ENCODE measurements at places on chromosomes 2 and 18. TPM values are rescaled to one million over a fixed set of nuclear protein-coding genes. Genes with fewer than 3 reads are reported as not detected.

TUBA3D gene
- total RNA-seq, result 1.7 TPM

INPP4A gene
- total RNA-seq, result 5.8 TPM

SP5 gene
- total RNA-seq, result not detected

COL4A3 gene
- total RNA-seq, result 0.28 TPM

ATP6V1B1 gene
- 2.0 TPM for total RNA-seq

ALK gene
- total RNA-seq, result not detected

EHD3 gene
- total RNA-seq, result 8.3 TPM

SCN2A gene
- not detected for total RNA-seq

STEAP3 gene
- total RNA-seq, result 32.7 TPM

VWA3B gene
- total RNA-seq, result 0.33 TPM

TGFBRAP1 gene
- 15.2 TPM for total RNA-seq

PSMA8 gene
- total RNA-seq, result not detected

LTBP1 gene
- 23.2 TPM for total RNA-seq

SRD5A2 gene
- total RNA-seq, result not detected

DNAJC10 gene
- 77.8 TPM for total RNA-seq

ATRAID gene
- total RNA-seq, result 209 TPM

IMPA2 gene
- total RNA-seq, result 74.3 TPM

TGFA gene
- 5.9 TPM for total RNA-seq

FBXO48 gene
- total RNA-seq, result 0.45 TPM

POU3F3 gene
- total RNA-seq, result 0.06 TPM

LBH gene
- 137 TPM for total RNA-seq

MRO gene
- total RNA-seq, result 0.24 TPM

PLGLB1 gene
- not detected for total RNA-seq

FHOD3 gene
- 2.3 TPM for total RNA-seq

LHCGR gene
- total RNA-seq, result not detected

GBX2 gene
- 2.2 TPM for total RNA-seq

LYG2 gene
- total RNA-seq, result not detected

PTPRN gene
- 1.1 TPM for total RNA-seq

RNPEPL1 gene
- 58.6 TPM for total RNA-seq

M1AP gene
- total RNA-seq, result not detected

GALNT3 gene
- total RNA-seq, result 0.11 TPM

PAX8 gene
- total RNA-seq, result 1.5 TPM

LONRF2 gene
- total RNA-seq, result 3.0 TPM

RAB17 gene
- not detected for total RNA-seq

NCKAP5 gene
- total RNA-seq, result 1.4 TPM

KRTCAP3 gene
- total RNA-seq, result 0.90 TPM

SLC38A11 gene
- total RNA-seq, result not detected

GCG gene
- not detected for total RNA-seq

CFAP210 gene
- 0.18 TPM for total RNA-seq

STK25 gene
- total RNA-seq, result 76.7 TPM

FEV gene
- not detected for total RNA-seq

DYNAP gene
- total RNA-seq, result not detected

MIB1 gene
- total RNA-seq, result 7.3 TPM

ERMN gene
- total RNA-seq, result not detected

BOK gene
- 33.8 TPM for total RNA-seq

CTDSP1 gene
- 75.9 TPM for total RNA-seq

CHRNA1 gene
- not detected for total RNA-seq

RBFA gene
- 29.5 TPM for total RNA-seq

TPRKB gene
- 71.4 TPM for total RNA-seq

MC5R gene
- total RNA-seq, result not detected

ANKRD62 gene
- total RNA-seq, result not detected

EMX1 gene
- total RNA-seq, result 0.27 TPM

AGXT gene
- not detected for total RNA-seq

MAPK4 gene
- 0.14 TPM for total RNA-seq

SCG2 gene
- 1.2 TPM for total RNA-seq

CRYGA gene
- total RNA-seq, result not detected
